ENCODE measurements at places on chromosomes 2 and 18.

DNA sequence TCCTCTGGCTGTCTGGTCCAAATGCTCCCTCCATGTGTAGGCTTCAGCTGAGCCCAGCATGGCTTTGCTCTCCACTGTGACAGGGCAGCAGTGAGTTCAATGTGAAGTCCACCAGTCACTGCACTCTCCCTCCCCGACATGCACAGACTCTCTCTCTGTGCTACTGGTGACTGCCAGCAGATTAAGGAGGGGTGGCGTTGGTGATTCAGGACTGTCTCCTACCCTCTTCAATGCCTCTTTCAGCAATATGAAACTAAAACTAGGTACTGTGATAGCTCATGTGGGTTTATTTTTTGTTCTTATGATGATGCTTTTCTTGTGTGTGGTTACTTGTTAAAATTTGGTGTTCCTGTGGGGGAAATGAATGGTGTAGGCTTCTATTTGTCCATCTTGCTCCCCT, 201.0 kb upstream of the RBMS1 start:
- no peak for DNase-seq

DNA sequence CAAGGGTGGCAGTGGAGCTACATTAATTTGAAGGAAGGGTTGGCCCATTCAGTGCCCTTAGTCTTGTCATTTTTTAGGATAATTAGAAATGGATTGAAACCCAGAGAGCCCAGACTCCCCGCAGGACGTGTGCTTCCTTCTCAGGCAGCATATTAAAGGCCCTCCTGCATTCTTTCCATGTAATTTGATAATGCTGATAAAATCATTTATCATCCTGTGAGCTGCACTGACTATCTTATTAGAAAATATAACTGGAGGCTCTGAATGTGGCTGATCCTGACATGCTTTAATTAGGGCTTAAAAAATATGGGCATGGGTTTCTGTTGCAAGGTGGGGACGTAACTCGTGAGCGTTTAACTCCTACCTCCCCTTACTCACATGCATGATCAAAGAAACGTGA, 148.1 kb downstream of the ACKR3 start:
- DNase-seq = no peak

- no peak for DNase-seq
Observed at GRCh38 chr2:120034621-120035020, 21.7 kb downstream of the EPB41L5 start.

DNA sequence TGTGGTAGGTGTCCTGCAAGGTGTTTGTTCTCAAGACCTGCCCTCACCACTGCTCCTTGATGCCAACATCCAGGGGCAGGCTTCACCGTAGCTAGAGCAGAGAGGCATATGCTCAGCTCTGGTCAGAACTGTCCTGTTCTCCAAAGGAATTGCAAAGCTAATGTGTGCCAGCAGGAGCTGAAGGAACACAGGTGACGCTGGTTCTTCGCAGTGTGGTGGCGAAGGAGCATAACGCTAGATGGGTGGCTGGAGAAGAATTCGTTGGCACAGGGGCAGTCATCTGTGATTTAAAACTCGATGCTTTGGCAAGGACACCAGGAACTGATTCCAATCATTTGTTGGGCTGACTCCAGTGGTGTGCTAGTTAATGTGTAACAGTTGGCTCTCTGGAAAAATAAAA, 11.4 kb upstream of the PER2 start:
- DNase-seq = no peak

- no peak for DNase-seq
Observed at GRCh38 chr2:26679867-26680266, 12.7 kb upstream of the KCNK3 start.

- DNase-seq = no peak
Observed at GRCh38 chr2:210561475-210561874, 5.1 kb downstream of the CPS1 start.

- no peak for DNase-seq
Observed at GRCh38 chr2:175063741-175064140, 58.6 kb upstream of the CHN1 start.

DNA sequence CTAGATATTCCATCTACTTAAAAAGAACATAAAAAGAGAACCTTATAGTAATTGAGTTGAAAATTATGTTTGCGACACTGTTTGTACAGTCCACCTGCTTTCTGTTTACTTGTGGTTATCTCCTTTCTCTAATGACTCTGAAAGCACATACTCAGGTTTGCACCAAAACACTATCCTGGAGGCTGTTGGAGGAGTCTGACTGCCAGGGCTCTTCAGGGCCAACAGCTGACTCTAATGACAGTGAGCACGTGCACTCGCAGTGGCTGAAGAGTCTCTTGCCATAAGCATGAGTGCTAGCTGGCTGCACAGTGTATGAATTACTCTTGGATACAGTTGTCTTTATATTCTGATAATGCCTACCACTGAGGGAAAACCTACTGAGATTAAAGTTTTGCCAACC, 16.7 kb upstream of the GLS start:
- no peak for DNase-seq

DNA sequence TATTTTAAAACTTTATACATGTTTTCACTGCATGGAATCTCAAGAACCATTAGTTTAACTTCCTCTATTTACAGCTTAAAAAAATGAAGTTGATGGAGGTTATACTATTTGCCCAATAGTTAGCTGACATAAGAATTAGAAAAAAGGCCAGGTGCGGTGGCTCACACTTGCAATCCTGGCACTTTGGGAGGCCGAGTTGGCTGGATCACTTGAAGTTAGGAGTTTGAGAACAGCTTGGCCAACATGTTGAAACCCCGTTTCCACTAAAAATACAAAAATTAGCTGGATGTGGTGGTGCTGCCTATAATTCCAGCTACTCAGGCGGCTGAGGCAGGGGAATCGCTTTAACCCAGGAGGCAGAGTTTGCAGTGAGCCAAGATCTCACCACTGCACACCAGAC, 125.1 kb upstream of the CDH19 start:
- DNase-seq = no peak

DNA sequence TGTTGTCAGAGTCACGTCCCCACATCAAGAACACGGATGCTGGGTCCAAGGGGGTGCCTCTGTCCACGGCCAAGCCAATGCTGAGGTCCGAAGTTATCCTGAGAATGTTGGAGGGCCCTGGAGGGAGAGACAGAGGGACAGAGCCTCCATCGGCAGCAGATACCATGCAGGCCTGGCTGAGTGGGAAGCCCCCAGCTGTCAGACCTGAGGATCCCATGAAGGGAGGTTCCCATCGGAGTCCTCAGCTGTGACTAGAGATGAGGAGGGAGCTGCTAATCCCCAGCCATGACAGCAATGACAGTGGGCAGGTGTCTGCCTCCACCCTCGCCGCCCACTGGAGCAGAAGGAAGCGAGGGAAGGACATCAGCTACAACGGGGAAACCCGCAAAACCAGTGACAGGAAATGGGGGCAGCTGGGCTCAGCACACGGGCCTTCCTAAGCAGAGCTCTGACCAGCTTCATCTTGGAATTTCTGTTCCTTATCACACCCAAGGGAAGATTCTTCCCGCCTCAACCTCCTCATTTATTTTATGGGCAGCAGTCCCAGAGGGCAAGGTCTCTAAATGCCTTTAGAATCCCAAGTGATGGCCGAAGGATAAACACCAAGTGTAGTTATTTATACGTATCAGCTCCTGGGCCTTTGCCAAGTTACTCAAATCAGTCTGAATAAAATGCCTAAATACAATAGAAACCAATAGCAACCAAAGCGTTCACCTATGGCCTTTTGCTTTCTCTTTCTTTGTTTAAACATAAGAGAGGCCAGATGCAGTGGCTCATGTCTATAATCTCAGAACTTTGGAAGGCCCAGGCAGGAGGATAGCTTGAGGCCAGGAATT, 32.2 kb downstream of the FAM178B start:
- peak; percentile 14 for DNase-seq

GRCh38 chr2:85344356-85344954, 9.9 kb downstream of the RETSAT start:
- DNase-seq = no peak

GRCh38 chr18:24600076-24600654, 139.7 kb downstream of the HRH4 start:
- no peak for DNase-seq

- DNase-seq = no peak
Observed at GRCh38 chr2:61978522-61978921, 73.0 kb downstream of the COMMD1 start.

GRCh38 chr2:61959381-61960293, 54.2 kb downstream of the COMMD1 start:
- no peak for DNase-seq

DNA sequence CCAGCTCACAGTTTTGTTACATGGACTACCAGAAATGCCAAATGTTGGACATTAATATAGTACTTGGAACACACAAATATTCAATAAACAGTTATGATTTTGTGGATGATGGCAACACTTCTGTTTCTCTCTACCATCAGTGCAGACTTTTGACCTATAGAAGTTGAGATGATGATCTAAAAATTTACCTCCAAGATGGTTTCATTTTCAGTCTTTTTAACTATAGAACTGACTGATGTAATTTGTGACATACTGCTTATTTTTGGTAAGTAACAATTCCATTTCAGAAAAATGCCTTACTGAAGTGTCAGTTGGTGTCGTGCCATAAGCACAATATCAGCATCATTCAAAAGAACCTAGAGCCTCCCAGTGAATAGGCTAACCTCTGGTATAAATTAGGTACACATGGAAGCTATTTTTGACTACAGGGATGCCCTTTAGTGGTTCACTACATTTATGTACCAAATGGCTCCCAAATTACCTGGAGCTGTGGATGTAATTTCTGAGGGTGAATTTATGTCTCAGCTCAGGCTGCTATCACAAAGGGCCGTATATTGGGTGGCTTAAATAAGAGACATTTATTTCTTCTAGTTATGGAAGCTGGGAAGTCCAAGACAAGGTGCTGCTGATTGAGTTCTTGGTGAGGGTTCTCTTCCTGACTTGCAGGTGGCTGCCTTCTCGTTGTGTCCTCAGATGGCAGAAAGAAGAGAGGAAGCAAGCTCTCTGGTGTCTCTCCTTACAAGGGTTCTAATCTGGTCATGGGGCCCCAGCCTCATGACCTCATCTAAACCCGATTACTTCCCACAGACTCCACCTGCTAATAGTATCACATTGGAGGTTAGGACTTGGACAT, 66.5 kb downstream of the ALPK2 start:
- DNase-seq = no peak

GRCh38 chr18:2538236-2538635, 33.1 kb downstream of the METTL4 start:
- DNase-seq = no peak

DNA sequence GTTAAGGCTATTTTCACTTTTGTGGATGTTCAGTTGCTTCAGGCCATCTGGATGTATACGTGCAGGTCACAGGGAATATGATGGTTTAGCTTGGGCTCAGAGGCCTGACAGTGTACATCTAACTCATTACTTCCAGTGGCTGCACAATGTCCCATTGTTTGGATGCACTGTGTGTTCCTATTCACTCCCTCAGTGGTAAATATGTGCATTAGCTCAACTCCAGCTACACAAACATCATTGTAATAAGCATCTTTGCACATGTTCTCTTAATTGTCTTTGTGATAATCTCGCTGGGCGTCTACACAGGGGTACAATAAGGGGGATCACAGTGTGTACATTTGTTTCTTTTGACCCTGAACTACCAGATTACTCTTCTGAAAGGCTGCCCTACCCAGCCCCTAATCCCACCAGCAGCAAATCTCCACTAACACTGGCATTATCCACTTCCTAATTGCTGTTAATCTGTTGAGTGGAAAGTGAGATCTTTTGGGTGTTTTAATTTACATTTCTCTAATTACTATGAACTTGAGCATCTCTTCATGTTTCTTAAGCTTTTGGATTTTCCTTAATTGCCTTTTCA, 56.1 kb upstream of the POLE4 start:
- DNase-seq = no peak

- DNase-seq = no peak
Observed at GRCh38 chr2:212364112-212364985, 174.3 kb downstream of the ERBB4 start.

All from CMK (cell line).